Activated CD4-positive, alpha-beta T cell treated with anti-CD3 and anti-CD28 coated beads, Interleukin-2, amount 10 ng/mL, durations not matched to agents 7 days and 5 days (primary cell): ENCODE measurements at places on chromosomes 7 and 10. TPM values are rescaled to one million over a fixed set of nuclear protein-coding genes. Genes with fewer than 3 reads are reported as not detected.

- DNase-seq, result peak; percentile 35
- peaks cover 3% of the 10 kb centered on the region for H3K27me3 ChIP-seq
- H3K36me3 ChIP-seq, result no peaks in the 10 kb centered on the region
Observed at GRCh38 chr7:5450549-5451327, 27.1 kb upstream of the TNRC18 start.

- no peak overlapping the region for H3K27ac ChIP-seq
- H3K4me3 ChIP-seq, result no peak overlapping the region
- no peaks in the 10 kb centered on the region for H3K36me3 ChIP-seq
- H3K4me1 ChIP-seq, result no peaks in the 10 kb centered on the region
- no peak for DNase-seq
- H3K27me3 ChIP-seq, result peaks cover 9% of the 10 kb centered on the region
Observed at GRCh38 chr7:28361551-28361950, 50.8 kb upstream of the CREB5 start.

GRCh38 chr7:142832417-142832816, 22.5 kb upstream of the EPHB6 start:
- no peak overlapping the region for H3K4me3 ChIP-seq
- H3K27ac ChIP-seq, result no peak overlapping the region
- peaks cover 8% of the 10 kb centered on the region for H3K27me3 ChIP-seq
- H3K36me3 ChIP-seq, result no peaks in the 10 kb centered on the region
- DNase-seq, result no peak

NANOS1 gene
- 0.12 TPM for total RNA-seq

- H3K27me3 ChIP-seq, result peaks cover 33% of the 10 kb centered on the region
- no peak overlapping the region for H3K4me3 ChIP-seq
- no peak for DNase-seq
- no peak overlapping the region for H3K27ac ChIP-seq
- H3K36me3 ChIP-seq, result no peaks in the 10 kb centered on the region
- H3K4me1 ChIP-seq, result peaks cover 6% of the 10 kb centered on the region
Observed at GRCh38 chr7:88302486-88302885, 4.2 kb downstream of the STEAP4 start.

GRCh38 chr7:138979988-138980562, 1.1 kb downstream of the KIAA1549 start:
- peaks cover 3% of the 10 kb centered on the region for H3K36me3 ChIP-seq
- H3K4me3 ChIP-seq, result peak overlapping the region; percentile 80
- peaks cover 53% of the 10 kb centered on the region for H3K27me3 ChIP-seq

KIF11 gene
- total RNA-seq, result 89.8 TPM

- H3K36me3 ChIP-seq, result peaks cover 17% of the 10 kb centered on the region
- H3K4me3 ChIP-seq, result no peak overlapping the region
- DNase-seq, result no peak
- no peaks in the 10 kb centered on the region for H3K27me3 ChIP-seq
- H3K27ac ChIP-seq, result no peak overlapping the region
Observed at GRCh38 chr10:102782673-102783551, 39.2 kb downstream of the WBP1L start.

- no peaks in the 10 kb centered on the region for H3K27me3 ChIP-seq
- H3K27ac ChIP-seq, result no peak overlapping the region
- DNase-seq, result no peak
- H3K4me3 ChIP-seq, result no peak overlapping the region
Observed at GRCh38 chr7:29495653-29496052, 68.0 kb upstream of the PRR15 start.

- no peak overlapping the region for H3K27ac ChIP-seq
- no peak overlapping the region for H3K4me3 ChIP-seq
- H3K27me3 ChIP-seq, result peaks cover 2% of the 10 kb centered on the region
- DNase-seq, result no peak
- H3K4me1 ChIP-seq, result no peaks in the 10 kb centered on the region
- H3K36me3 ChIP-seq, result no peaks in the 10 kb centered on the region
Observed at GRCh38 chr7:1651031-1651446, 19.0 kb upstream of the ELFN1 start.

- no peak overlapping the region for H3K27ac ChIP-seq
- H3K27me3 ChIP-seq, result peaks cover 4% of the 10 kb centered on the region
- no peak for DNase-seq
- H3K4me1 ChIP-seq, result peaks cover 13% of the 10 kb centered on the region
Observed at GRCh38 chr10:96287392-96288105, 16.2 kb upstream of the BLNK start.

DPYSL4 gene
- 1.2 TPM for total RNA-seq

GBX1 gene
- total RNA-seq, result not detected

- H3K27me3 ChIP-seq, result peaks cover 7% of the 10 kb centered on the region
- peaks cover 4% of the 10 kb centered on the region for H3K4me1 ChIP-seq
- H3K36me3 ChIP-seq, result no peaks in the 10 kb centered on the region
- DNase-seq, result no peak
Observed at GRCh38 chr10:63106111-63106755, 26.9 kb upstream of the NRBF2 start.

GRCh38 chr10:21213381-21213780, 312.1 kb downstream of the SKIDA1 start:
- no peaks in the 10 kb centered on the region for H3K36me3 ChIP-seq
- no peak overlapping the region for H3K27ac ChIP-seq
- H3K27me3 ChIP-seq, result peaks cover 3% of the 10 kb centered on the region
- no peak for DNase-seq
- no peaks in the 10 kb centered on the region for H3K4me1 ChIP-seq

DNA sequence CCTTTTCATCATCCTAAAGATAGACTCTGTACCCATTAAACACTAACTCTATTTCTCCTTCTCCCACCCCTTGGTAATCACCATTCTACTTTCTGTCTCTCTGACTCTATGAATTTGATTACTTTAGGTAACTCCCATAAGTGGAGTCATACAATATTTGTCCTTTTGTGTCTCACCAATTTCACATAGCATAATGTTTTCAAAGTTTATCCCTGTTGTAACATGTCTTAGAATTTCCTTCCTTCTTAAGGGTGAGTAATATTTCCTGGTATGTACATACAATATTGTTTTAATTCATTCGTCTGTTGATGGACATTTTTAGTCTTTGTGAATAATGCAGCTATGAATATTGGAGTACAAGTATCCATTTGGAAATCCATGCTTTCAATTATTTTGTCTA, 50.9 kb upstream of the CDCA7L start:
- no peaks in the 10 kb centered on the region for H3K36me3 ChIP-seq
- H3K4me3 ChIP-seq, result no peak overlapping the region
- peaks cover 10% of the 10 kb centered on the region for H3K27me3 ChIP-seq
- H3K4me1 ChIP-seq, result peaks cover 6% of the 10 kb centered on the region

GIMAP5 gene
- total RNA-seq, result 149 TPM

- DNase-seq, result no peak
- H3K4me3 ChIP-seq, result no peak overlapping the region
- H3K4me1 ChIP-seq, result peaks cover 23% of the 10 kb centered on the region
- H3K27ac ChIP-seq, result no peak overlapping the region
- H3K36me3 ChIP-seq, result no peaks in the 10 kb centered on the region
Observed at GRCh38 chr7:50834679-50835078, 52.0 kb upstream of the GRB10 start.

DNA sequence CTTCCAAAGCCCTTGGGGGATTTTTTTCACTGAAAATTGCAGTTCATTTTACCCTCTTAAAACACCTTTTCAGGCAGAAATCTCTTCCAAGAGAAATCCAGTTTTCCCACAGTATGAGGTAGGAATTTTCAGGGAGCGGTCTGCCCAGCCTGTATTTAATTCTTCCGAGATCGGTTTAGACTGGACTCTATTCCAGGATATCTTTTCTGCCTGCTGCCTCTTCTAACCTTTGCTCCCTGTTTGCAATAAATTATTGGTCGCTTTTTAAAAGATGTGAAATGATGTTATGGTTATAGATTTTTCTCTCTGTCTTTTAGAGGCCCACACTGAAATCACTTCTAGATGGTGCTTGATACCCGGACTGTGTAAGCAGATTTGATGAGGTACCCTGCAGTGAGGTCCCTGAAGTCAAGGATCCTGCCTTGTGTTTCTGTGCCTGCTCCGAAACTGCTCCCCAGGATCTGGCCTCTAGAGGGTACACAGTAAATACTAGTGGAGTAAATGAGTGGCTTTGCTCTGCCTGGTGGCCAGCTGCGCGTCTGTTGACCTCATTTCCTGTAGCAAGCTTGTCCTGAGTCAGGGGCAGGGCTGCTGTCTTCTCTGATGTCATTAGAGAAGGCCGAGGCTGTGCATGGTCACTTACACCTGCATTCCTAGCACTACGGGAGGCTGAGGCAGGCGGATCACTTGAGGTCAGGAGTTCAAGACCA, 191.6 kb downstream of the FANK1 start:
- no peak overlapping the region for H3K27ac ChIP-seq
- H3K36me3 ChIP-seq, result no peaks in the 10 kb centered on the region
- H3K4me1 ChIP-seq, result no peaks in the 10 kb centered on the region
- no peaks in the 10 kb centered on the region for H3K27me3 ChIP-seq
- no peak overlapping the region for H3K4me3 ChIP-seq

- DNase-seq, result no peak
- H3K27ac ChIP-seq, result no peak overlapping the region
- H3K4me3 ChIP-seq, result no peak overlapping the region
- H3K4me1 ChIP-seq, result no peaks in the 10 kb centered on the region
- H3K27me3 ChIP-seq, result no peaks in the 10 kb centered on the region
Observed at GRCh38 chr10:102554531-102554930, 50.8 kb downstream of the SUFU start.

DNA sequence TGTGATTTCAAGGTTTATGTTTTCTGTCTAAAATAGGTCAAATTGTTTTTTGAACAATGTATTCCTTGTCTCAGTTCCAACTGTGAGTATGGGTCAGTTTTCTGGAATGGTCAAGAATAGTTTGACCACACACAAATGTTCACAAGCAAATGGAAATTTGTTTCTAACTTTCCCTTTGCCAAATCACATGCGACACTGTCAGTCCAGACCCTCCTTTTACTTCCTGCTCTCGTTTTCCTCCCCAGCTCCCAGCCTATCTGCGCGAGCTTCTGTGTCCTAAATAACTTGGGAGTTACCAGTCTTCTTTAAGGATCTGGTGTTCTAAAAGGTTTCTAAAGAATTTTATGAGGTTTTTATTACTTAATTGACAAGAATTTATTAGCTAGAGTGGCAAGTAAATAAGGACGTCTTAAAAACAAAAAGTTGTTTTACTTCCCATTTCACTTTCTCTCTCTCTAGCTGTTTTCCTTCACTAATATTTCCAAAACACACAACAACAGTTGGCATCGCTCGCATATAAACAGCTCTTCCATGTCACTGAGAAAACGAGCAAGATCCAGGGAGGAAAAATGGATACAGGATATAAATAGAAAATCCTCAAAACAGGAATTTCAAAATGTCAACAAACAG, 266.1 kb upstream of the KLF6 start:
- no peak for DNase-seq
- H3K36me3 ChIP-seq, result no peaks in the 10 kb centered on the region
- peaks cover 6% of the 10 kb centered on the region for H3K4me1 ChIP-seq
- no peak overlapping the region for H3K27ac ChIP-seq

DNA sequence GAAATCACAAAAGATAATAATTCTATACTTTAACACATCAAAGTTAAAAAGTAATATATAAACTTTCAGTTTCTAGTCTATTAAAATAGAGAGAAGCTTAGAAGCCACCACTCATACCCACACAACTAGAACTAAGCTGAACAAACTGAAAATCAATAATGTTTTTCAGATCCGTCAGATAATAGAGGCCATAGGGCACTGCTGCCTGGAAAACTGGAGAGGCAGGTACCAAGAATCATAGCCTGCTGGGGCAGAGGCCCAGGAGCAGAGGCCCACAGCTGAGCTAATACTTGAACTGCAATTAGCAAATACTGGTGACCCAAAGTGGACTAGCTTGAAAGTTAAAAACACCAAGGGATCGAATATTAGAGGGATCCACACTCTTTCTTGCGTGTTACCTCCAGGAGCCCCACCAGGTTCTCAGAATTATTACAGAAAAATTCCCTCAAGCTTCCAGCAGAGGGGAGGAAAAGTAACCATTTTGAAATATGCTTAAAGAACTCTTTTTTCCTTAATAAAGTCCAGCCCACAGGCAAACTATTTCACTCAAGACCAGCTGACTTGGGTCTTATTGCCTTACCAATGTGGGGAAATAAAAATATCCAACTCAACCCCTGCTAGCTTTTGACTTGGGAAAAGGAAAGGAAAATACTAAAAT, 774.1 kb upstream of the IGFBP3 start:
- no peak for DNase-seq
- H3K27ac ChIP-seq, result no peak overlapping the region
- H3K36me3 ChIP-seq, result no peaks in the 10 kb centered on the region
- H3K27me3 ChIP-seq, result no peaks in the 10 kb centered on the region
- no peaks in the 10 kb centered on the region for H3K4me1 ChIP-seq

- no peak overlapping the region for H3K4me3 ChIP-seq
- H3K27ac ChIP-seq, result no peak overlapping the region
- peaks cover 4% of the 10 kb centered on the region for H3K27me3 ChIP-seq
- H3K4me1 ChIP-seq, result no peaks in the 10 kb centered on the region
- no peaks in the 10 kb centered on the region for H3K36me3 ChIP-seq
- DNase-seq, result no peak
Observed at GRCh38 chr7:127214956-127215718, 37.6 kb downstream of the GRM8 start.

UCN3 gene
- not detected for total RNA-seq

DNA sequence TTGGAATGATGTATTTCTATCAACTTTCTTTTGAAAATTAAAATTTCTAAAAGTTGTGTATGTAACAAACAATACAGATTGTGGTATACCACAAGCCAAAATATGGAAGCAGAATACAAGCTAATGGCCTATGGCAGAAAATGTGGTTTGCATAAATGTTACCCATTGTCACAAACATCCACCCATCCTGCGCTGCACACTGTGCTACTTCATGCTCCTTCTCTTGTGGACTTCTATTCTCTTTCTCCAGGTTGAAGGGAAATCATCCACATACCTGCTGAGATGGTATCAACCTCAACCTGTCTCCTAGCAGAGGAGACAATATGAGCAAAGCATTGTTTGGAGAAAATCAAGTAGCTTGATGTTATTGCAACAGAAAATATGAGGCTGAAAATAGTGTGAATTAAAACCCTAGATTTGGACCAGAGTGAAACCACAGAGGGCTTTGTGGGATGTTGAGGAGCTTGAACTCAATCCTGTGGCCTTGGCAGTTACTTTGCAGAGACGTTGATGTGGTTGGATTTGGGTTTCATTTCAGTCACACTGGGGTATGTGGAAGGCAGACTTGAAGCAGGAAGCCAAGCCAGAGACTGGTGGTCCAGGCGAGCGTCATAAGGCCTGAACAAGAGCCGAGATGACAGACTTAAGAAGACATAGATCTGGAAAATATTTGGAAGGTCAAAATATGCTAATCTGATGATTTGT, 63.8 kb downstream of the ICA1 start:
- peak overlapping the region; percentile 65 for H3K27ac ChIP-seq
- peaks cover 13% of the 10 kb centered on the region for H3K27me3 ChIP-seq
- DNase-seq, result peak; percentile 75
- H3K4me1 ChIP-seq, result peaks cover 52% of the 10 kb centered on the region
- H3K36me3 ChIP-seq, result peaks cover 8% of the 10 kb centered on the region

ABLIM1 gene
- total RNA-seq, result 141 TPM

DNA sequence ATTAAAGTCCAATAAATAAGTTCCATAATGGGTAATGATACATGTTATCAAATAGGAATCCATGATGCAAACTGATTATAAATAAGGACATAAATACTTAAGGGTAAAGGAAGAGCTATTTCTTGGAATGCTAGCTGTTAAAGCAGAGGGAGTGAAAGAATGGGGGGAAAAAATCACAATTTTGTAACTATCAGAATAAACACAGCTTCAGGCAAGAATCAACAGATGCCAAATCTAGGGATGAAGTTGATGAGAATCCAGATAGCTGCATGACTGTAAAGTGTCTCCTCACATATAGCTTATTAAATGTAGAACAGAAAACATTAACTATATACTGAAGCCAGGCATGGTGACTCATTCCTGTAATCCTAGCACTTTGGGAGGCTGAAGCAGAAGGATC, 4.9 kb downstream of the IPMK start:
- no peak for DNase-seq
- no peak overlapping the region for H3K27ac ChIP-seq
- no peaks in the 10 kb centered on the region for H3K27me3 ChIP-seq
- peaks cover 8% of the 10 kb centered on the region for H3K36me3 ChIP-seq
- peaks cover 46% of the 10 kb centered on the region for H3K4me1 ChIP-seq
